PC-9 (cell line): ENCODE measurements at places on chromosomes 6 and 20. TPM values are rescaled to one million over a fixed set of nuclear protein-coding genes. Genes with fewer than 3 reads are reported as not detected.

- no peaks in the 10 kb centered on the region for H3K36me3 ChIP-seq
- H3K4me1 ChIP-seq, result peaks cover 43% of the 10 kb centered on the region
- DNase-seq, result peak; percentile 90
- H3K4me3 ChIP-seq, result peak within 1 kb of the TSS; percentile 58
These were observed at the start of gene PSORS1C1 for GRCh38 chr6:31114541-31114878. PSORS1C1 (plus strand) TSS chr6:31114800; CDS start chr6:31129633, 14,833 bp downstream.

DNA sequence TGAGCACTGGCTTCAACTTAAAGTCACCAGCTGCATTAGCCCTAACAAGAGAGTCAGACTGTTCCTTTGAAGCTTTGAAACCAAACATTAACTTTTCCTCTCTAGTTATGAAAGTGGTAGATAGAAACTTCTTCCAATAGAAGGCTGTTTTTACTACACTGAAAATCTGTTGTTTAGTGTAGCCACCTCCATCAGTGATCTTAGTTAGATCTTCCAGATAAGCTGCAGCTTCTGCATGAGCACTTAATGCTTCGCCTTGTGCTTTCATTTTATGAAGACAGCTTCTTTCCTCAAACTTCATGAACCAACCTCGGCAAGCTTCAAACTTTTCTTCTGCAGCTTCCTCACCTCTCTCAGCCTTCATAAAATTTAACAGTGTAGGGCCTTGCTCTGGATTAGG lies 133.2 kb downstream of the INSM1 start:
- DNase-seq, result no peak
- H3K27ac ChIP-seq, result no peak overlapping the region
- no peak overlapping the region for H3K4me3 ChIP-seq
- no peaks in the 10 kb centered on the region for H3K4me1 ChIP-seq
- H3K36me3 ChIP-seq, result no peaks in the 10 kb centered on the region

DNA sequence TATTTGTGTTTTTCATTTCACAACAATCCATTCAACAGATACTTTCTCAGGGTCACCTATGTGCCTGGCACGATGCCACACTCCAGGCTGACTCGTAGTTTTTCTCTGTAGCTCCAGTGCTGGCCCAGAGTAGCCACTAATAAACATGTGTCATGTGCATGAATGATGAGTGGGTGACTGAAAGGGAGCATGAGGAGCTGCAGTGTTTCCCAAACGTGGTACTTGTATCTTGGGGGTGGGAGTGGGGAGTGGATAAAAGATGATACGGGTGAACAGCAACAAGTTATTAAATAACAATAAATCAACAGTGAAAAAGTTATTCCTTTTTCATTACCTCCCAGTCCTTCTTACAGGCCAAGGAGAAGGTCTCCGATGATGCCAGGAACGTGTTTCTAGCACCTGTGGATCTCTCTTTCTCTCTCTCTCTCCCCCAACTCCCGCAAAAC lies 17.1 kb downstream of the SRXN1 start:
- no peaks in the 10 kb centered on the region for H3K36me3 ChIP-seq
- no peak for DNase-seq
- no peaks in the 10 kb centered on the region for H3K4me1 ChIP-seq
- H3K27ac ChIP-seq, result no peak overlapping the region

DNA sequence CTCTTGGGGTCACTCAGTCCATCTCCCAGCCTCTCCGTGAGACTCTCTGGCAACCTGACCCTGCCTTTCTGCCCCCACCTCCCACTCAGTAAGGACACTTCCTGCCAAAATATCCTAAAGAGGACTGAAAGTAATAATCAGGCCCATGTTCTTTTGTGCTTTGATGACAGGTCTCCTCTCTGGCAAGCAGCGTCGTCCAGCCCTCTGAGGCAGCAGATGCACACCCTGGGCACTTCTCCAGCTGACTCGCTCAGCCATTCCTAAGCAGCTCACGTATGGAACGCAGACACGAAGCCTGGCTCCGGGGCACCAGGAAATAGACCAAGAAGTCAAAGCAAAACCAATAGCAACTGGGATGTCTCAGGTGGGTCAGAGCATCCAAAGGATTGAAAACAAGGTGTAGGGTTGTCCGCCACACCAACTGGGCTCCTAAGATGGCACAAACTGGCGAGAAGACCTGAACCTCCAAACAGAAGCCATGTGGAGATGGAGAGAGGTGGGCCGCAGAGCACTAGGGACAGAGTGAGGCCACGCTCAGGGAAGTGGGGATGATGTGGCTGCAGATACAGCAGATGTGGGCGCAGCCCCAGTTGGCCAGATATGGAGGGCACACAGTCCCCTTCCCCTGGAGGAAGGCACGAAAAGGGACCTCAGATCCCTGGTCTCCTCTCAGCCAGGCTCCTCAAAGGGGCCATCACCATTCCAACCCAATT lies 99.3 kb downstream of the PRND start:
- no peak overlapping the region for H3K27ac ChIP-seq
- H3K27me3 ChIP-seq, result peaks cover 3% of the 10 kb centered on the region; the same call in 1 of the 2 replicates
- no peak overlapping the region for H3K4me3 ChIP-seq
- H3K36me3 ChIP-seq, result no peaks in the 10 kb centered on the region

GRCh38 chr6:10791673-10792072 lies 44.1 kb downstream of the TMEM14B start:
- H3K36me3 ChIP-seq, result no peaks in the 10 kb centered on the region
- no peaks in the 10 kb centered on the region for H3K27me3 ChIP-seq
- H3K4me3 ChIP-seq, result no peak overlapping the region
- H3K27ac ChIP-seq, result no peak overlapping the region
- DNase-seq, result no peak

The TRPC4AP gene
- 51.0 and 51.9 TPM in 2 replicates for total RNA-seq
